ENCODE measurements at places on chromosomes 3 and 15. TPM values are rescaled to one million over a fixed set of nuclear protein-coding genes. Genes with fewer than 3 reads are reported as not detected.

The GORASP1 gene
- 36.1 TPM for total RNA-seq

The ATP13A5 gene
- total RNA-seq: not detected

The CHRNA7 gene
- 4.4 TPM for total RNA-seq

The CHDH gene
- 8.2 TPM for total RNA-seq

The GUCA1C gene
- total RNA-seq: not detected

The RHOV gene
- total RNA-seq: 3.9 TPM

The SCAANT1 gene
- total RNA-seq: not detected

DNA sequence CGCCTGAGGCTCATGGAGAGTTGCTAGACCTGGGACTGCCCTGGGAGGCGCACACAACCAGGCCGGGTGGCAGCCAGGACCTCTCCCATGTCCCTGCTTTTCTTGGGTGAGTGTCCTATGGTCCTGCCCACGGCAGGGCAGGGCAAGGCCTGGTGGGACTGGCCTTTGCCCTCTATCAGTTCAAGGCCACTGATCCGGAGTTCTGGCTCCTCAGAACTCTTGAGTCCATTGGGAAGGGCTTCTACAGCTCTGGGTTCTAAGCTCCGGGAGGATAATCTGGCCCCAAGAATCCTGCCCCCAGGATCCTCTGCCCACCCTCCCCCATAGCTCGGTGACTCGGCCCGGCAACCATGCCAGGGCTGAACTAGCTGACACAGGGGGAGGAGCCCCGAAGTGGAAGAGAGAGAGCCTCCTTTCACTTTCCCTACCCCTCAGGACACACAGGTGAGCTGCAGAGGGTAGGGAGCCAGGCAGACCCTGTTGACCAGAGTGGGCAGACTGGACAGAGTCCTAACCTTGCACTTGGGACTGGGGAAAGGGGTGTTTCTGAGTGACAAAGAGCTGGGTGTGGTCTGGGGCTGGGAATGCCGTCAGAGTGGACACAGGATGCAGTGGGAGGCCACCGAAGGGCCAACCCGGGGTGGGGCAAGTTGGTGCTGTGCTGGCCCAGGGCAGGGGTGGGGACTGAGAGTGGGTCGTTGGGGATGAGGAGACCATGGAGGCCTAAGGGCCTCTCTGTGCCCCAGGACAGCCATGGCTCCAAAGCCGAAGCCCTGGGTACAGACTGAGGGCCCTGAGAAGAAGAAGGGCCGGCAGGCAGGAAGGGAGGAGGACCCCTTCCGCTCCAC lies 664 bp downstream of the PARP3 start:
- no peak overlapping the region for H3K27ac ChIP-seq
- H3K36me3 ChIP-seq: peaks cover 24% of the 10 kb centered on the region
- H3K27me3 ChIP-seq: no peaks in the 10 kb centered on the region
- 0 out of 2 replicates have a peak, but pooled peaks cover 2% of the 10 kb centered on the region for H3K4me1 ChIP-seq
- DNase-seq: peak; percentile 32
- H3K4me3 ChIP-seq: peak overlapping the region; percentile 93

DNA sequence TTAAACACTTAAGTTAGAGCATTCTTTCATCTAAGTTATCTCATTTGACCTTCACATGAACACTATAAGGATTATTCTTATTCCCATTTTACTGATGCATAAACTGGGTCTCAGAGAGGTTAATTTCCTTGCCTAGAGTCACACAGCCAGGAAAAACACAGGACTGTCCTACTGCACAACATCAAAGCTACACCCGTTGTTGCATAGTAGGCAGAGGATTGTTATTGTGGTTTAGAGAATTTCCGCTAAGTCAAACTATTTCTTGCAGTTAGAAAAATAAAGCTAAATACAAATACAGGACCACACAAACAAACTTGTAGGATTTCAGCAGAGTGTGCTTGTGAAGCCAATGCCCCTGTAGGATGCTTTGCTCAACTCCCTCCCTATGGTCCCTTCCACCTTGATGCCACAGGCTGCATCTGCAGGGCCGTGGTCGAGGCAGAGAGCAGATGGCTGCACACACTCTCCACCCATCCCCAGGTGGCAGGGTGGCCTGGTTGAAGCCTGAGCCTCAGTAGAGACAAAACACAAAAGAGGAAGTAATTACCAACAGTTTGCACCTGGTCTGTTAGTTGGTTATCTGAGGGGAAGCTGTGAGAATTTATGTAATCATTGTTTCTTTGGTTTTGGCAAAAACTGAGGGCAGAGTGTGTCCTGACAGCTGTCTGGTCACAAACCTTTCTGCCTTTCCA lies 41.1 kb upstream of the SKOR1 start:
- no peak overlapping the region for H3K27ac ChIP-seq
- DNase-seq: no peak
- no peaks in the 10 kb centered on the region for H3K27me3 ChIP-seq
- no peak overlapping the region for H3K4me3 ChIP-seq
- no peaks in the 10 kb centered on the region for H3K36me3 ChIP-seq
- H3K4me1 ChIP-seq: no peaks in the 10 kb centered on the region

- no peak overlapping the region for H3K27ac ChIP-seq
- H3K4me3 ChIP-seq: peak overlapping the region; percentile 80
- peak; percentile 30 for DNase-seq
- H3K27me3 ChIP-seq: peaks cover 82% of the 10 kb centered on the region
- H3K4me1 ChIP-seq: peaks cover 10% of the 10 kb centered on the region
- no peaks in the 10 kb centered on the region for H3K36me3 ChIP-seq
These were observed 844 bp downstream of the NR2F2 start for GRCh38 chr15:96331144-96331944.

DNA sequence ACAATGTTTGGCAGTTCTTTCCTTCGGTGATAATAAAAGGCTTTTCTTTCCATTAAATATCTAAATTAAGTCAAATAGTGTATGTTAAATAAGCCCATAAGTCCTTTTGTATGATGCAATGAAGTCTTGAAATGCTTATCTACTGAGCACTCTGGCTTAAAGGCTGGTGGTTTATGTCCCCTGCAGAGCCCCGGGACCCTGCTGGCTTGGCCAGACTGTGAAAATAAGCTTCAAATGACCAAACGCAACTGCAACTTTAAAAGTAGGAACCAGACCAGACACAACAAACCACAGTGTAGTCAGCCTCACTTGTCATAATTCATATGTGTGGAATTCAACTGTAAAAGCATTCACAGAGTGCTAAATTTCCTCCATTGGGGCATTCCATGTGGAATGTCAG lies 72.5 kb downstream of the FOXP1 start:
- H3K27ac ChIP-seq: no peak overlapping the region
- peaks cover 7% of the 10 kb centered on the region for H3K4me1 ChIP-seq
- H3K27me3 ChIP-seq: no peaks in the 10 kb centered on the region
- H3K36me3 ChIP-seq: no peaks in the 10 kb centered on the region
- DNase-seq: no peak

DNA sequence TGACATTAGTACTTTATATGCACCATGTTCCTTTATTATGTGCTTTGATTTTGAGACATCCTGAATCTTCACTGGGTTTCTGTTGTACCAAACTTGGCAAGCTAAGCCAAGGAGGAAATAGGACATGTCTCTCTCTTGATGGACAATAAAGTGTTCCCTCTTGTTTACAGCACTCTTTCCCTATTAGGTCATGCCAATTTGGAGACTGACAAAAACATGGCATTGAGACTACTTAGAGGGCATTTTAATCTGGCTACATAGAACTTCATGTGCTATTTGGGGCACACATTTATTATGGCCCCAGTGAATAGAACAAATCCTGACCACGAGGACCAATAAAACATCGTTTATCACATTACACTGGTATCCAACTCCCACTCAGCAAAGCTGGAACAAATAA lies 85.3 kb upstream of the TNFSF10 start:
- peaks cover 10% of the 10 kb centered on the region for H3K36me3 ChIP-seq
- no peak overlapping the region for H3K27ac ChIP-seq
- no peak for DNase-seq

- H3K27me3 ChIP-seq: no peaks in the 10 kb centered on the region
- peak; percentile 10 for DNase-seq
These were observed 132.6 kb upstream of the CTDSPL start for GRCh38 chr3:37729119-37729518.

DNA sequence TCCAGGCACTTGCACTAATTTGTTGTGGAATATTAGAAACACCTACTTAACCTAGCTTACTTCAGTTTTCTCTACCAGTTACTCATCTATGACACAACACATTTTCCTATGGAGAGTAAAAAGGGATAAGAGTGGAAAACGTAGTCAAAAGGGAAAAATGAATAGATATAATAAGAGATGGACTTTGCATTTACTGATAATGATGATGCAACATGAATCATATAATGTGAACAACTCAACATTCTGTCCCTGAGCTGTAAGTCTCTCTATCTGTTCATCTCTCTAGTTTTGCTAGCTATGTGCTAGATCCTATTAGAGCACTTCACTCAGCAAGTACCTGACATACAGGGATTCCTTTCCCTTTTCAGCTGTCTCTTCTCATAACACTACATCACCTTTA lies 627.1 kb downstream of the AGBL1 start:
- no peak overlapping the region for H3K4me3 ChIP-seq
- H3K36me3 ChIP-seq: no peaks in the 10 kb centered on the region
- no peaks in the 10 kb centered on the region for H3K27me3 ChIP-seq
